Muscle of arm (tissue), 14 donors: ENCODE measurements at places on chromosomes 2 and 18.

DNA sequence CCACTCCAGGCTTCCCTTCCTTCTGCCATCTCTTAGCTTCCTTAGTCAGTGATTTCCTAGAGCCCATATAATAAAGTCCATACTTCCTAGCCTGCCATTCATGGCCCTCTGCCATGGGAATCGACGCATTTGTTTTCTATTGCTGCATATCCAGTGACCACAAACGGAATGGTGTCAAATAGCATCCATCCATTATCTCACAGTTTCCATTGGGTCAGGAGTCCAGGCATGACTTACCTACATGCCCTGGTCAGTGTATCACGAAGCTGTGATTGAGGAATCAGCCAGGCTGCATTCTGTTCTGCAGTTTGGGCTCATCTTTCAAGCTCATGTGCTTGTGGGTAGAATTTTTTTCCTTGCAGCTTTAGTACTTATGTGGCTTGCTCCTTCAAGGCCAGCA, 209.7 kb upstream of the EPAS1 start:
- no peak for DNase-seq

DNA sequence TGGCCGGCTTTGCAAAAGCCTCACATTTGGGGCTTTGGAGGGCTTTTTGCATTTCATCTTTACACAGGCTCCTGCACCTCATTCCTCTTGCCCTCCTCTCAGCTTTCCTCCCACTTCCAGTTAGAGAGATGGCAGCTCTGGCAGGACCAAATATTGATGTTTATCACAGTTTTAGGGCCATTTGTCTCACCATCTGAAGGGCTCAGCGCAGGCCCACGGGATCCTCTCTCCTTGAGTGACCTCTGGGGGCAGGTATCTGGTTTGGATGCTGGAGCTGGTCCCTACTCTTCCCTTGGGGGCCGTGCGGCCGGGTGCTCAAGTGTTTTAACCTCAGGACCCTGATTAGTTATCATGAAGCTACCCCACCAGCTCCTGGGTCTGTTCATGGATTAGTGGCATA, 19.9 kb downstream of the ATOH8 start:
- no peak for DNase-seq

DNA sequence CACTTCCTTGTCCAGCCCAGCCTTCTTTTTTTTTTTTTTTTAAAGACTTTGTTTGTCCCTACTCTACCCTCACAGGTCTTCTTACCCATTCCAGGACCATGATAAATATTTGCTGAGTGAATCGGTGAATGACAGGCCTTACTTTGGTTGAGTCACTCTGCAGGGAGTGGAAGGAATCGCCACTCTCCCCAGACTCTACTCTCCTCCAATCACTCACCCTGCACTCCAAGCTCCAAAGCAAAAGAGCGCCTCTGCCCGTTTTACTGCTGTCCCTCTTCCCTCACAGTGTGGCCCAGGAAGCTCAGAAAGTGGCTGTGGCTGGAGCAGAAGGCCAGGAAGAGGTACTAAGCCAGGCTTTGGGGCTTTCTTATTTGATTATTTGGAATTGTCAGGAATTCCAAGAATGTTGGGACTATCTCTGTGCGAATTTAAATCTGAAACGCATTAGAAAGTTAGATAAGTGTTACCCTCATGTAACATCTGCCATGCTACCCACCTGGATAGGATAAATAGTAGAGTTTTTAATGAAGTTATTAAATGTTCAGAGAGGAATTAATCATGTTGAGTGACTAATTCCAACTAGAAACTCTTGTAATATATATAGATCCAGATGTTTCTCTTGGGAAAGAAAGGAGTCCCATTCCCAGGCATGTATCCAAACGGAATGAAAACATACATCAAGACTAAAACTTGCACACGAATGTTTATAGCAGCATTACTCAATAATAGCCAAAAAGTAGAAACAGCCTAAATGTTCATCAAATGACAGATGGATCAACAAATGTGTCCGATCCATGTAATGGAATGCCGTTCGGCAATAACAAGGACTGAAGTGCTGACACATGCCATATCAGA, 43.0 kb upstream of the CHMP1B start:
- no peak for DNase-seq

- DNase-seq: no peak
These were observed 36.8 kb downstream of the MEX3C start for GRCh38 chr18:51160646-51161045.

- DNase-seq: no peak
These were observed 286.6 kb downstream of the AGAP1 start for GRCh38 chr2:235780401-235780800.

DNA sequence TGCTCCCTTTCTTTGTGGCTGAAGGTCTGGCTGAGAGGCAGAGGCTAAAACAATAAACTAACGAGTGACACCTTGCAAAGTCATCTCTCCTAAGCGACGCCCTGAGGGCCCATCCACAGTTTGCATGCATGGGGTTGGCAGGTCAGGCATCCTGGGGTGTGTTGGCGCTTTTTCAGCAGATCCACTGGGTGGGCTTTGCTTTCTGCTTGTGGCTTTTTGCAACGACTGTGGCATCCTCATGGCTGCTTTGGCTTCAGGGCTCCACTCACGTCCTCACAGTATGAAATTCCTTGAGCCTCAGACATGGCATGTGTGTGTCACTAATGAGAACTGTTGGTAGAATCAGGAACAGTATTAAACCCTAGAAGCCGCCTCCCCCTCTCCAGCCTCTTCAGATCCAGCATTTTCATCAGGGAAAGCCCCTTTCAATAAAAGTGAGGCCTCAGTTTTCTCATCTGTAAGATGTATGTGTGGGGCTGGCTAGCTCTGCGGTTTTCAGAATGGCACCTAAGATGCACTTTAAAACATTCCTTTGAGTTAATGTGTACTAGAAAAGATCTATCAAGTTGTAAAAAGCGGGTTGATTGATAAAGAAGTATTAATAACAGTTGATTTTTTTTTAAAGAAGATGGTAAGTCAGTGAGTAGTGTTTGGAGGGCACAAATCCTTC, 72.5 kb downstream of the SH3BP4 start:
- DNase-seq: no peak

GRCh38 chr2:231093933-231094332, 30.9 kb downstream of the HTR2B start:
- no peak for DNase-seq

GRCh38 chr18:23189099-23189498, 53.8 kb downstream of the CABLES1 start:
- no peak for DNase-seq
